ENCODE measurements at places on chromosomes 6 and 20. TPM values are rescaled to one million over a fixed set of nuclear protein-coding genes. Genes with fewer than 3 reads are reported as not detected.

The RPN2 gene
- total RNA-seq, result 185 TPM

The ROS1 gene
- total RNA-seq, result 1.4 TPM

The PLA2G7 gene
- 0.13 TPM for total RNA-seq

The GSTA3 gene
- total RNA-seq, result not detected

The ZNF165 gene
- total RNA-seq, result 0.16 TPM

The TFAP2A gene
- total RNA-seq, result not detected

The HLA-DQA1 gene
- not detected for total RNA-seq

The KCNG1 gene
- total RNA-seq, result 12.5 TPM

The ENPP5 gene
- 1.0 TPM for total RNA-seq

The FERMT1 gene
- 13.2 TPM for total RNA-seq

The BPIFB4 gene
- total RNA-seq, result not detected

The INSM1 gene
- not detected for total RNA-seq

The OR2B6 gene
- not detected for total RNA-seq
